Hematopoietic multipotent progenitor cell (in vitro differentiated cells): ENCODE measurements at places on chromosomes 3 and 15. TPM values are rescaled to one million over a fixed set of nuclear protein-coding genes. Genes with fewer than 3 reads are reported as not detected.
A peak's percentile ranks its signal among the peaks of the same experiment; 100 is the strongest.

GRCh38 chr3:195175076-195175475, 95.9 kb downstream of the XXYLT1 start:
- DNase-seq = no peak

- no peak for DNase-seq
Measured at GRCh38 chr3:134307425-134307824, 56.8 kb upstream of the RYK start.

DNA sequence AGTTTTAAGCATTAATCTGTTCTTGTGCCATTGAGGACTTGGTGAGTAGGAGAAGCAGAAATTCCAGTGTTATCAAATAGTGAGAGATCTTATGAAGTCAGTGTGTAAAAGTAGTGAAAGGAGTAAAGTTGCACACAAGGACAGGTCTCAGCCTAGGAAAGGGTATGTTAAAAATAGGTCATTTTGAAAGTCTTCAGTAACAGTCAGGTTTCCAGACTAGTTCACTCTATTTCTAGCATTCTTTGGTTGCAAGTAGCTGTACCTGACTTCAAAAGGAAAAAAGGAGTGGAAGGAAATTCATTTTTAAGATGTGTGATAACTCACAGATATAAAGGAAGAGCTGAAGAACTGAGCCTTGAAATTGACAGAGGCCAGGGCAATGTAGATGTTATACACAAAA, 250.1 kb upstream of the SATB1 start:
- no peak for DNase-seq

DNA sequence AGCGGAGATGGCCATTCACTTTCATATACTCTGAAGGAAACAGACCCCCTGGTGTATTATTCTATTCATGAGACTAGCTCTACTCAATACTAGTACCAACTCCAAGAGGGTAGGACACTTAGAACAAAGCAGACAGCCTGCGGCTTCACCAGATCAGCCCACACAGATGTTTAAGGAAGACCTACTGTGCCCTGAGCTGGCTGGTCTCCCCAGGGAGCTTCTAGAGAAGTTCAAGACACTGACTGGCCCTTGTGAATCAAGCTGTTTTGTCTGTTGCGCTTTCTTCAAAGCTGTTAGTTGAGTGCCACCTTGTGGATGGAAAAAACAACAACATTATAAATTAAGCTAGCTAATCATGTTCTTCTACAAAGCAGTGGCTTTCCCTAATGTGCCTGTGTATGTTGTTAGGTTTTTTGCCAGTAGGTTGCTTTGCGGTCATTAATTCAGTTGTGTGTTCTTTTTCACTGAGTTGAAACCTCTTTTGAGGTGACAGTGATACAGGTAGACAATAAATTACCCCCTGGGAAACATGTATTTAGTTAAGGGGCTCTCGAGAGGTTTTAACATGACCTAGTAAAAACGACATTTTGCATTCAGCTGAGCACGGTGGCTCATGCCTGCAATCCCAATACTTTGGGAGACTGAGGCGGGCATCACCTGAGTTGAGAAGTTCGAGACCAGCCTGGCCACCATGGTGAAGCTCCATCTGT, 64.2 kb upstream of the MYZAP start:
- DNase-seq = peak; percentile 66

GRCh38 chr3:154161806-154162205, 40.6 kb downstream of the ARHGEF26 start:
- DNase-seq = no peak

- no peak for DNase-seq
Measured at GRCh38 chr3:72768936-72769335, 79.3 kb downstream of the SHQ1 start.

DNA sequence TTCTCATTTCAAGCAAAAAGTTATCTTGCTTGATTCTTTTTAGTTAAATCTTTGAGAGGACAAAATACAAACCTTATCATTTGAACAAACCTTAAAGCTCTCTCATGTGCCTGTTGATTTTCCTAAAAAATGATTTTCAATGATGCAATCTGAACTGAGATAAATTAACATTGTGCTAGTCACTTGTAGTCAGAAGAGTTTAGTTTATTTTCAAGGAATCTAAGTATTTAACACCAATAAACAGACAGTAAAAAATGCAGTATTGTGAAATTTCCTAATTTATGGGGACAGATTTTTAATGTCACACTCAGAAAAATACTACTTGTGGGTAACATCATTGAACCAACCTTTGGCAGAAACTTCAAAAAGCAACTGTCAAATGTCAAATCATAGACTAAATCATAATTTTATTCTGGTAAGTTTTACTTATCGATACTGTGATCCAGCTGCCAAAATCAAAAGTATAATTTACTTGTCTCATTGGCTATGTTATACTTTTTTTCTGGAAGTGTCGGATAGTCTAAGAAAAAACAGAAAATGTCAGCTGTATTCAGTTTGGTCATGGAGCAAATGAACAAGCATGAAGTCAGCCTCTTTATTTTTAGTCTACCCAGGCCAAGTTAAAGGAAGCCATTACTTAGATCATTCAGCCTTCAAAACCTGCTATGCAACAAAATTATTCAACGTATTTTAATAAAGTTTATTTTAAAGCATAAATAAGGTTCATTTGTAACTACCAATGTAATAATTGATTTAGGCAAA, 52.4 kb upstream of the FNDC3B start:
- no peak for DNase-seq

GRCh38 chr3:51686512-51687215, 15.6 kb downstream of the TEX264 start:
- DNase-seq = peak; percentile 85

DNA sequence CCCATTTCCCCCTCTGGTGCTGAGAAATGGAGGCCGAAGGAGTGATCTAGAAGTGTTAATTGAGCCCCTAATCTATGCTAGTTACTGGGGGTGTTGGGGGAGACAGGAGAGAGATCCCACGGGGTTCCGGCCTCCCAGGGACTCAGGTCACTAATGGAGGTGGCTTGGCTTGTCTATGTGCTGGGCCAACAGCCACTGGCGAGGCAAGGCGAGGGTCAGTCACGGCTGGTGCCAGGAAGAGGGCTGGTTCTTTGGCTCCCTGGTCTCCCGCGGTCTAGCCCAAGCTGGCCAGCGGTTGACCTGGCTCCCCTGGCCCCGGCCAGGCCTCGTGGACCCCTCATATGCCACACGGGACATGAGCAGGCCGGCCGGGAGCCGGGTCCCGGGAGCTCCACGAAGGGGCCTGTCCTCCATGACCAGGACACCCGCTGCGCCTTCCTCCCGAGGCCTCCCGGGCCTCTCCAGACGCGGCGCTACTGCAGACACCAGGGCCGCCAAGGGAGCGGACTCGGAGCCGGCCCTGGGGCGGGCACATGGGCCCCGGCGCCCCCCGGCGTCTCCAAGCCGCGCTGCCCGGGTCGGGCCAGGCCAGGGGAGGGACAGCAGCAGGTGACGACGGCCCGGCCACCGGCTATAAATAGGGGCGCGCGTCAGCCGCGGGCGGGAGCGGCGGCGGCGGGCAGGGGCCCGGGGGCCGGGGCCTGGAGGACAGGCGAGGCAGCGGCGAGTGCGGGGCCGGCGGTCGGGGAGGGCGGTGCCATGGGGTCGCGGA, at the start of gene ALPK3:
Gene ALPK3, plus strand, starts transcription at position 663 of the 772 bp plus-strand sequence. Its CDS starts 97 bp downstream, at position 760.
- DNase-seq = peak; percentile 24

DNA sequence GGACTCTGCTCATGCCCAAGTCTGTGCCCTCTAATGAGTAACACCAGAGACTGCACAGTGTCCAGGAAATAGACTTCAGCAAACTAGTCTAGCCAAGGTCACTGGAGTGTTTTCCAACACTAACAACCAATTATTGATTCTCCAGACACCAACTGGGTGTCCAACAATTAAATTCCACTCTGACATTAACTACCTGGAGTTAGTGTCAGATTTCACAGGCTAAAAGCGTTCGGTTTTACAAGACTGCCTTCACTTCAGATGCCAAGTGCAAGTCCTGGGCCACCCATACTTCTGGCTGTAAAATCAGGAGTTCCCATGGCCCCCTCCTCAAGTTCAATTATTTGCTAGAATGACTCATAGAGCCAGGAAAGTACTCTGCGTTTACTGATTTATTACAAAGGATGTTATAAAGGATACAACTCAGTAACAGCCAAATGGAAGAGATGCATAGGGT, 20.8 kb upstream of the CFAP161 start:
- DNase-seq = no peak

Gene SLC24A5
- not detected for total RNA-seq

Gene ANO10
- total RNA-seq = 19.1 TPM

Gene REC114
- not detected for total RNA-seq

Gene RARB
- under 0.01 TPM for total RNA-seq
